ENCODE measurements at places on chromosomes 11 and 22. TPM values are rescaled to one million over a fixed set of nuclear protein-coding genes. Genes with fewer than 3 reads are reported as not detected.

DNA sequence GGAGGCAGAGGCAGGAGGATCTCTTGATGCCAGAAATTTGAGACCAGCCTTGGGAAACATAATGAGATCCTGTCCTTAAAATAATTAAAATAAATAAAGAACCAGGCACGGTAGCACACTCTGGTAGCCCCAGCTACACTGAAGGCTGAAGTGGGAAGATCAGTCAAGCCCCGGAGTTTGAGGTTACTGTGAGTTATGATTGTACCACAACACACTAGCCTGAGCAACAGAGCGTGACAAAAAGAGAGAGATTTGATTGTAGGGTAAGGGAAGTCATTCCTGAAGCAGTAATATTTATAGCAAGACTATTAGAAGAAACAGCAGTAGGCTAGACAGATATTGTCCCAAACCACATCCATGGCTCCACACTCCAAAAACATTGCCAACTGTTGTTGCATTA, 1408.4 kb upstream of the TENM4 start:
- DNase-seq: no peak

Gene NCAM1
- 0.34 TPM for total RNA-seq

DNA sequence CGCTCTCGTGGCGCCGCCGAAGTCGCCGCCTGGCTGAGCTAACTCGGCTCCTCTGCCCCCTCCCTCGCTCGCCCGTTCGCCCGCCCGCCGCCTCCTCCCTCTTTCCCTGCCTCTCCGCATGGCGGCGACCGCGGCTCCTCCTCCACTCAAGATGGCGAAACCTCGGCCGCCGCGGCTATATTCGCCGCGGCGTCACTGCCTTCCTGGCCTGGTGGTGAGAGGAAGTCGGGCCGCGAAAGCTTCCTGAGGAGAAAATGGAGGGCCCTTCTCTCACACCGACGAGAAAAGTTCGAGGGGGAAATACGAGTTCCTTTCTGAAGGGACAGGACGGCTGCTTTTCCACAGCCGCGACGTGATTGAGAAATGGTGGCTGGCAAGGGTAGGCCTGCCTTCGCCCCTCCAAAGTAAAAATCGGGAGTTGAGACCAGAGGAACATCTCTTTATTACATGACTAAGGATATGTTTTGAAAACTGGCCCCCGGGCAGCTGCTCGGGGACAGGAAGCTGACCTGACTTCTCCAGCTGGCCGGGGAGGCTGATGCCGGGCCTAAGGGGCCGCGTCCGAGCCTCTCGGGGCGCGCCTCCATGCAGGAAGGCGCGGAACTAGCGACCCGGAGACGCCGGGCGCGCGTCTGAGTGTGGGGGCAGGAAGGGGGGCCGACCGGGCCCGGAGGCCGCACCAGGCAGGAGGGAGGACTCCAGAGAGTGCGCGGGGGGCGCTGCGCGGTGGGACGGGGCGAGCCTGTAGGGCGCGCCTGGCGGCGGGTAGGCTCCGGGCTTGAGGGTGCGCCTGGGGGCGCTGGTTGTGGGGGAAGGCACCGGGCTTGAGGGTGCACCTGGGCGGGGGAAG, at the start of gene DDX6:
TSS of gene DDX6 (minus strand) at position 54 of the 850 bp plus-strand sequence. CDS start 4,913 bp downstream, outside the sequence.
- peak; percentile 91 for DNase-seq

DNA sequence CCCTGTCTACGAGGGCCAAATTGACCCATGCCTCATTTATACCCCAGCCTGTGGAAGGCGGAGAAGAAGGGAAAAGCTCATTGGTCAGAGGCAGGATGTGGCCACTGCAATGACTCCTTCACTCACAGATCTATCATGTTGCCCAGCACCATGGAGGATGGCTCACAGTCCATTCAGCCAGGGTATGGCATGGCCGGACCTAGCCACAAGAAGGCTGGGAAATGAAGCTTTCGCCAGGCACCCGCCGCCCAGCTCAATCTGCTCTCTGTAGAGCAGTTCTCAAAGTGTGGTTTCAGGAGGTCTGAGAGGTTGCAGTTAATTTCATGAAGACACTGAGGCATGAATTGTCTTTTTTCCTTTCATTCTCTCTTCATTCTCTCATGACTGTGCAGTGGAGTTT, 40.6 kb upstream of the LINC01488 start:
- no peak for DNase-seq

Gene SEPTIN3
- total RNA-seq: 0.22 TPM

- DNase-seq: no peak
Measured at GRCh38 chr11:12089473-12089872, 20.9 kb upstream of the MICAL2 start.

Data from CD4-positive, alpha-beta T cell (primary cell).